ENCODE measurements at places on chromosomes 13 and 19.

DNA sequence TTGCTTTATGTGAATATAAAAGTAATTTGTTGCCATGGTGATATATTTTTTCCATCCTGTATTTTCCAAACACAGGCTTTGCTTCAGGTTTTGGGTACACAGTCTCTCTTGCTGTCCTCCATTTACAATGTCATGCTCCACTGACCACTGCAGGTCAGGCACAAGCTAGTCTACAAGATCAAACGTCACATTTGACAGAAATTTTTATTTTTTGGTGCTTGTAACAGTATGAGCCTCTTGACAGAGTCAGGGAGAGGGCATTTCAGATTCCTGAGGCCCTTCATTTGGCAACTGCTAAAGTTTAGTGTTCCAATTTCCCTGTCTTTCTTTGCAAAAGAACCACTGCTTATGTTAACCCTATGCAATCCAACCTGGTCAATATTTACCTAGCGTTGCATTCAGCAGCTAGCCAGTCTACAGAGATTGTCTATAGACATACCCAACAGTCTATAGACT lies 175.0 kb downstream of the RFC3 start:
- DNase-seq = no peak

GRCh38 chr13:40992678-40993518 lies 26.2 kb downstream of the ELF1 start:
- no peak for DNase-seq

GRCh38 chr19:33429891-33430673 lies 56.6 kb downstream of the CEBPG start:
- DNase-seq = no peak

GRCh38 chr19:16519230-16519687 lies 23.0 kb downstream of the CHERP start:
- no peak for DNase-seq

All from T-helper 1 cell (primary cell).